ENCODE measurements at places on chromosomes 4 and X. TPM values are rescaled to one million over a fixed set of nuclear protein-coding genes. Genes with fewer than 3 reads are reported as not detected.

GRCh38 chr4:2352729-2353221 is 65.7 kb downstream of the ZFYVE28 start:
- no peak for DNase-seq

- DNase-seq, result peak; percentile 16
Measured at GRCh38 chrX:86148024-86148511, at the start of gene DACH2. DACH2 (plus strand) TSS chrX:86148451.

Gene KLF3
- total RNA-seq, result 35.9 TPM

DNA sequence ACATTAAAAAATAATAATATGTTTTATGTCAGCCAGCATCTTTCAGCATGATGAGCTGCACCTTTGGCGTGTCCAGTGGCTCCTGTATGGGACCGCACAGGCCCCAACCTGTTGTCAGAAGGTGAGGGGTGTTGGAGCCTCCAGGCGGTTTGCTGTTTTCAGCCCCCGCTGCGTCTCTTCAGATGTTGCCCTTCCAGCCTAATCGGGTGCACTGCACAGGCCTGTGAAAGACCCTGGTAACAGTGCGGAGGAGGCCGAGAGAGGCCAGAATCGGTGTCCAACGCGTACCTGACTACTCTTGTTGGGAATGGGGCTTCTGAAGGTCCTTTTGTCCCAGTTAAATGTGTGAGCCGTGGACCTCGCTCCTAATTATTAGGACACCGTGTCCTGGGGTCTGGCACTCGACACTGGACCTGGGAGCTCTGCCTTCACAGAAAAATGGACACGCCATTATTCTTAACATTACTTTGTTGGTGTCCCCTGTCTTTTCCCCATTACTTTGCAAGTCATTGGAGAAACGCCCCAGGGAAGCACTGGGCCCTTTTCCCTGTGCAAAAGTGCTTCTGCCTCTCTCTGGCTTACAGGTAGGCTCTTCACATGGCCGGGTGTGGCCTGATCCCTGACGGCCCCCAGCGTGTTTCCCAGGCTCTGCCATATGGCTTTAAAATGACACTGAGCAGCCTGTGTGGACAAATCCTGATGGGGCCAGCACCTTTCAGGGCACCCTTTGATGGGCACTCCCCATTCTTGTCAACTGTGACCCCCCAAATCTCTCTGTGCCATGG is 51.2 kb downstream of the TBC1D14 start:
- no peak for DNase-seq

- no peak for DNase-seq
Measured at GRCh38 chr4:5374592-5374991, 323.3 kb downstream of the STK32B start.

DNA sequence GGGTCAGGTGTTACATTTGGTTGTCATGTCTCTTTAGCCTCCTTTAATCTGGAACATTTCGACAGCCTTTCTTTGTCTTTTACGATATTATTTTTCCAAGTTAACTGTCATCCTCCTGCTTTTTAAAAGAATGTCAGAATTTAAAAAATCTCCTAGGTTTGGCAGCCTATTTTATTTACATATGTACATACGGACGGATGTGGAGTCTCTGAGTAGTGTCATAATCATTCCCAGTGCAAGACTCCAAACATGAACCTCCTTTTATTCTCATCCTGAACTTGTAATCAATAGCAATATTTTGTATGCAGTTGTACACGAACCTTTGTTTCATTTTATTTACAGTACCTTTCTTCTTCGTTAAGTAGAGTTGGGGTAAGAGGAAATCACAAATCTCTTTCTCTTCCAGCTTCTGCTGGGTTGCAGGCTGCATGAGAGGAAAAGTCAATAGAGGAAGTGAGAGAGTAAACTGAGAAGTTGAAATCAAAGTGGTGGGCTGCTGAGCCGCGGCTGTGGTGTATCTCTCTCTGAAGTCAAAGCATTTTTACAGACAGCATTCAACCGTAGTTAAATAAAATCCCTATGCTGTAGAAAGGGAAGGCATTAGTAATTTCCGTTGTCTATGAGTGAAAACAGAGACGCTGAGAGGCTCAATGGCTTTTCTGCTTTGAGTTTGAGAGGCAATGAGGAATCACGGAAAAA is 53.9 kb upstream of the RPS6KA3 start:
- no peak for DNase-seq

- no peak for DNase-seq
Measured at GRCh38 chr4:129446074-129446473, 350.1 kb downstream of the C4orf33 start.

DNA sequence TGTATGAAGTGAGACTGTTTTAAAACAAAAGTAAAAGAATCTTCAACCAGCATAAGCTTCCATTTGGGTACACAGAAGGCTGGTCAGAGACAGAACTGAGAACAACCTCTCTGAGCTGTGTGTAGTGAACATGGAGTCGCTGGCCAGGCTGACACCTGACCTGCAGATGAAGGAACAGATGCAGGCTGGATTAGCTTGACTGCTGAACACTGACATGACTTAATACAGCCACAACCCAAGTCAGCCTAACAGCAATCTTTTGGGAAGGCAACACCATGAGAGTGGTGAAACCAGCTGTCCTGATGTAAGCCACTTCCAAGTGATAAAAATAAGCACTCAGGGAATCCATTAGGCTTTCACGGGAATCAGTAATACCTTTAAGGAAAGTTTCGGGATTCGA is 10.1 kb downstream of the SCARB2 start:
- no peak for DNase-seq

DNA sequence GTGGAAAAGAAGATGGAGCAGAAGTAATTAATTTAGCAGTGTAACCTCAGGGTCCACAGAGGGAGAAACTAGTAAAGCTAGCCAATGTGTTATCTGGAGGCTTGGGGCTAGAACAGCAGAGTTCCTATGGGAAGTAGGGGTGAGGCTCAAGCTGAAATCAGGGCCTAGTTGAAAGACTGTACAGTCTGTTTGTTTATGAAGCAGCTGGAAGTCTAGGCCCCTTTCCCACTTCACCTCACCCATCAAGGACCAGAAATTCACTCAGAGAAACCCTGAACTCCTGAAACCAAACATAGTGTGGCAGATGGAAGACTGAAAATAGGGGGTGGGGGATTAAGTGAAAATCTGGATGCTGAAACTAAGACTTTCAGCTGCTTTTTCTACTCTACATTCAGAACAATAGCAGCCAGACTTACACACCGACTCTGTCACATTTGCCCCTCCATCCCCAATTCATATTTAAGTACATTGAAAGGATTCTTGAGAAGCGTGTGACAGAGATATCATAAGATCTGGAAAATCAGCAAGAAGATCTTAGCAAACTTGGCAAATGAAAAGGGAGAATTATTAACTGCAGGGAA is 32.6 kb upstream of the FAM241A start:
- no peak for DNase-seq

Gene GAB3
- 1.7 TPM for total RNA-seq

Gene TRIML2
- total RNA-seq, result 63.3 TPM

Gene GPRIN3
- total RNA-seq, result 2.6 TPM

- DNase-seq, result peak; percentile 95
Measured at GRCh38 chr4:184383497-184384055, 90.8 kb downstream of the IRF2 start.

DNA sequence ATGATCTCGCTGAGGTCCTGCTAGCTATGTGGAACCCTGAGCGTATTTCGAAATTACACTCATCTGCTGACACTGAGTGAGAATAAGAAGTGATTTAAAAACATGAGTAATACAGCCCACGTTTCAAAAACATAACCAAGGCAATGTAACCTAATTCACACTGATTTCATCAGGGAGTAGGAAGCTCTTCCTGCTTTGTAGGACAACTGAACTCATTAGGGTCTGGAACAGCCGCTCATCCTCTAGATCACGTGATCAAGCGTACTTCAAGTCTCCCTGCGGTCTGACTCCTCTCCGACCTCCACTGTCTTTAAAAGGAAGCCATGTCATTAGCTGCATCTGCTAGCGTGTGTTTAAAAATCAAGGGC is 138.0 kb downstream of the NSUN7 start:
- peak; percentile 87 for DNase-seq

Gene SULT1B1
- total RNA-seq, result 0.11 TPM

DNA sequence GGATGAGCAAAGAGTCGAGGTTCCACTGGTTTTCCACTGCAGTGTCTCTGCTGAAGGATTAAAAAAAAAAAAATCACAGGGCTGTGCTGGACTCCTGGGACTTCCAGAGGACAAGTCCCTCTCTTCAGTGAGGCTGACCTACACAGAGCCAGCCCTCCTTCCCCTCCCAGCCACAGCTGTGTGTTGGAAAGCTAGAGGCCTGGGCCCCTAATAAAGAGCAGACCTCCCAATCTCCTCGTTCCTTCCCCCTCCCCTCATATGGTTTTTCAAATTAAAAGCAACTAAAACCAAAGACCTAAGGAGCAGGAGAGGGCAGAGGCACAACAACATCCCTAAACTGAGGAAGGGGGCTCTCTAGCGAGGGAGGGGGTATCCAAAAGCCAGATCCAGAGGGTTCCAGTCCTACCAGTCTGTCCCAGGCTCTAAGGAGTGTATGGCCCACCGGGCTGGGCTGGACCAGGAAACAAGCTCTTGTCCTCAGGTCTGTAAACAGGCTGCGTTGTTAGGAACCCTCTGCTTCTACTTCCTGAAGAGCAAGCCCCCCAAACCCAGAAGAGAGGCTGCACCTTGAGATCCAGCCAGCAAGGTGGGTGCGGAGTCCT is 4.0 kb upstream of the PDGFRA start:
- DNase-seq, result no peak

GRCh38 chr4:48409203-48409602 is 67.9 kb downstream of the SLAIN2 start:
- DNase-seq, result peak; percentile 2

Gene FGB
- total RNA-seq, result 2.8 TPM

Gene SLC10A4
- 0.26 TPM for total RNA-seq

DNA sequence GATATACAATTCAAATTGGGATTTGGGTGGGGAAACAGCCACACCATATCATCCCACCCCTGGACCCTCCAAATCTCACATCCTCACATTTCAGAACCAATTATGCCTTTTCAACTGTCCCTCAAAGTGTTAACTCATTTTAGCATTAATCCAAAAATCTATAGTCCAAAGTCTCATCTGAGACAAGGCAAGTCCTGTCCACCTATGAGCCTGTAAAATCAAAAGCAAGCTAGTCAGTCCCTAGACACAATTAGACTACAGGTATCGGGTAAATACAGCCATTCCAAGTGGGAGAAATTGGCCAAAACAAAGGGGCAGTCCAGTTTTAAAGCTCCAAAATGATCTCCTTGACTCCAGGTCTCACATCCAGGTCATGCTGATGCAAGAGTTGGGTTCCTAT is 128.0 kb downstream of the NBDY start:
- no peak for DNase-seq

Gene TCP11X2
- not detected for total RNA-seq

DNA sequence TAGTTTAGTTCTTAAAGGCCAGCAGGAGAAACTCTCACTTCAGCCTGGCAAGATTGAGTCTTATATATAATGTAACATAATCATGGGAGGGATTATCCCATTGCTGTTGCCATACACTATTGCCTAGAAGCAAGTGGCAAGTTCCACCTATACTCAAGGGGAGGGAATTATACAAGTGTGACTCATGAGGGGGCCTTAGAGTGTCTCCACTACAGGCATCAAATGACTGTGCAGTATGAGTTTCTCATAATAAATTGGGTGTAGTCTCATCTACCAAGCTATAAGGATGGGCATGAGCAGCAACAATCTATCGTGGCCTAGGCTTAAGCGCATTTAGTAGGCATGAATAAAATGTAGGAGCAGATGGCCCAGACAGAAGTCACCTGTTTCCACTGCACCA is 89.1 kb upstream of the C1GALT1C1 start:
- DNase-seq, result no peak

GRCh38 chr4:72666910-72667309 is 97.9 kb upstream of the ADAMTS3 start:
- DNase-seq, result no peak

Gene NRK
- 18.3 TPM for total RNA-seq

Gene RASGEF1B
- 0.77 TPM for total RNA-seq

GRCh38 chr4:181364504-181364903 is 878.7 kb upstream of the TENM3 start:
- DNase-seq, result peak; percentile 11

- DNase-seq, result no peak
Measured at GRCh38 chrX:7116081-7116480, 31.4 kb upstream of the STS start.

DNA sequence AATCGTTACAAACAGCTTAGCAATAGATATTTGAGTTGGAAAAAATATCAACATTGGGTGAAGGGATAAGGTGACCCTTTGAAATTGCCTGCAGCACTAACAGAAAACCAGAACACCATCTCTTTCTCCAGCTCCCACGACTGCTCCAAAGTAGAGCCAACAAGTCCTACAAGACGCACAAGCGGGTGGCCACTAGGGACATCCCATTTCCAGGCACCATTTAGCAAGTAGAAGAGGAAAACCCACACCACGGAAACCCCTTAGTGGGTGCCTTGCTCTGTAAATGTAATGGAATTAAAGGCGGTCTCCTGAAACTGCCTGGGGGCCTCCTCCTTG is 1.9 kb downstream of the ARHGAP6 start:
- no peak for DNase-seq

Gene DNAAF6
- not detected for total RNA-seq

DNA sequence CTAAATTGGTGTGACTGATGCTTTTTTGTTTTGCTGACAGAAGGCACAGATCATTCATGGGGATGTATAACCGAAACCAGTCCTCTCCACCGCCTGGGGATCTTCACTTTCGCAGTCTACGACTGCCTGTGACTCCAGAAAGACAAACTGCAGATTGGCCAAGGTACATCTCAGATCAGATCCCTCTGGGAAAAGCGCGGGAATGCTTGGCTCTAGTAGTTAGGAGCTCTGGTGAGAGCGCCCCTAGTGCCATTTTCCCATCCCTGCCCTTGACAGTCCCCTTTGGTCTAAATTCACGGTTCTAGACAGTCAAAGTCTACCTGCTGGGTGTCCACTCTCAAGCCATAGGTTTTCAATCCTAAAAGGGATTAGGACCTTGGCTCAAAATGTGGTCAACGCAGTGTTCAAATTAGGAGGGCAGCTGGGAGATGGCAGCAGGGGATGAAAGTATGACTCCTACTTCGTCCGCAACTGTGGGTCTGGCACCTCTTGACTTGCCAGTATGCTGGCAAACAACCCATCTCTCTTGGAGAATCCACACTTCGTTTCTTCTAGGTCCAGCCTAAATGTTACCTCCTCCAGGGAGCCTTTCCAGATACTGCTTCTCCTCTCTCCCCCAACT is 6.9 kb upstream of the HAND2 start:
- DNase-seq, result no peak

Gene KCNIP4
- 0.26 TPM for total RNA-seq

DNA sequence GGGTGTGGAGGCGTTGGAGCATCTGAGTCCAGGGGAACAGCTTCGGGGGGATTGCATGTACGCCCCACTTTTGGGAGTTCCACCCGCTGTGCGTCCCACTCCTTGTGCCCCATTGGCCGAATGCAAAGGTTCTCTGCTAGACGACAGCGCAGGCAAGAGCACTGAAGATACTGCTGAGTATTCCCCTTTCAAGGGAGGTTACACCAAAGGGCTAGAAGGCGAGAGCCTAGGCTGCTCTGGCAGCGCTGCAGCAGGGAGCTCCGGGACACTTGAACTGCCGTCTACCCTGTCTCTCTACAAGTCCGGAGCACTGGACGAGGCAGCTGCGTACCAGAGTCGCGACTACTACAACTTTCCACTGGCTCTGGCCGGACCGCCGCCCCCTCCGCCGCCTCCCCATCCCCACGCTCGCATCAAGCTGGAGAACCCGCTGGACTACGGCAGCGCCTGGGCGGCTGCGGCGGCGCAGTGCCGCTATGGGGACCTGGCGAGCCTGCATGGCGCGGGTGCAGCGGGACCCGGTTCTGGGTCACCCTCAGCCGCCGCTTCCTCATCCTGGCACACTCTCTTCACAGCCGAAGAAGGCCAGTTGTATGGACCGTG is 2.2 kb downstream of the AR start:
- DNase-seq, result no peak
